ENCODE measurements at places on chromosomes 12 and 14. TPM values are rescaled to one million over a fixed set of nuclear protein-coding genes. Genes with fewer than 3 reads are reported as not detected.

Gene HOXC6
- total RNA-seq: not detected

Gene LBHD2
- total RNA-seq: not detected

Gene HOXC12
- total RNA-seq: not detected

Gene SMIM41
- not detected for total RNA-seq

Gene KRT85
- not detected for total RNA-seq

Gene SLC25A47
- total RNA-seq: not detected

Gene USP5
- total RNA-seq: 91.4 TPM

Gene DEPDC4
- 2.1 TPM for total RNA-seq

Gene ABHD12B
- not detected for total RNA-seq

Gene TOMM20L
- not detected for total RNA-seq

Gene ZFHX2
- total RNA-seq: 1.5 TPM

Gene CRIP2
- 1.8 TPM for total RNA-seq

Gene SLC25A21
- not detected for total RNA-seq

Gene GLIPR1L1
- not detected for total RNA-seq

Gene GUCY2C
- not detected for total RNA-seq

Gene C12orf75
- total RNA-seq: 312 TPM

Gene TEX22
- total RNA-seq: 2.6 TPM

Gene FIGNL2
- 0.33 TPM for total RNA-seq

Gene GPHB5
- not detected for total RNA-seq

Gene RIN3
- 29.3 TPM for total RNA-seq

Gene PLEKHG7
- 0.18 TPM for total RNA-seq

Gene SCYL2
- total RNA-seq: 37.4 TPM

Gene GLIPR1
- total RNA-seq: 52.3 TPM

Gene FRMD6
- 3.3 TPM for total RNA-seq

Gene C12orf56
- total RNA-seq: not detected

Gene CYP27B1
- total RNA-seq: 4.3 TPM

Gene SERPINA9
- total RNA-seq: not detected

Gene LRRC10
- not detected for total RNA-seq

Gene NRXN3
- not detected for total RNA-seq

Gene LALBA
- not detected for total RNA-seq

Gene CLEC4A
- 0.50 TPM for total RNA-seq

Gene UNG
- total RNA-seq: 38.4 TPM

Gene ABCD2
- total RNA-seq: 19.6 TPM

Gene TAS2R19
- total RNA-seq: 1.3 TPM

Gene SLC6A12
- total RNA-seq: not detected

Gene BEGAIN
- 2.7 TPM for total RNA-seq

Gene KCNH3
- total RNA-seq: 0.58 TPM

Gene SLC7A7
- total RNA-seq: 0.60 TPM

Gene IQSEC3
- total RNA-seq: 0.10 TPM

Gene TPH2
- not detected for total RNA-seq

Gene ATL1
- total RNA-seq: 1.2 TPM

Gene GRIP1
- total RNA-seq: 0.35 TPM

Gene TSPAN11
- total RNA-seq: not detected

Gene PZP
- not detected for total RNA-seq
